Right lobe of liver (tissue), 6 donors: ENCODE measurements at places on chromosomes 1 and 21. TPM values are rescaled to one million over a fixed set of nuclear protein-coding genes. Genes with fewer than 3 reads are reported as not detected.

Gene THEM5
- total RNA-seq, result not detected

Gene TRAF5
- 1.5 TPM for total RNA-seq

Gene RXFP4
- not detected for total RNA-seq

Gene IL19
- not detected for total RNA-seq

Gene PRAMEF1
- total RNA-seq, result not detected

Gene WDR3
- total RNA-seq, result 14.8 TPM

Gene SPRR2E
- not detected for total RNA-seq

Gene UTS2
- not detected for total RNA-seq

Gene GPR161
- 0.49 TPM for total RNA-seq

Gene DIO1
- 29.8 TPM for total RNA-seq

Gene INSRR
- not detected for total RNA-seq

Gene TACSTD2
- total RNA-seq, result 1.3 TPM

Gene HSPA13
- 9.2 TPM for total RNA-seq

Gene HSD3B1
- total RNA-seq, result 1.3 TPM

Gene OR10Z1
- total RNA-seq, result not detected

Gene IVNS1ABP
- total RNA-seq, result 37.5 TPM

Gene HIVEP3
- total RNA-seq, result 1.7 TPM

Gene NOS1AP
- 15.4 TPM for total RNA-seq
